ENCODE measurements at places on chromosomes 1 and 21. TPM values are rescaled to one million over a fixed set of nuclear protein-coding genes. Genes with fewer than 3 reads are reported as not detected.

DNA sequence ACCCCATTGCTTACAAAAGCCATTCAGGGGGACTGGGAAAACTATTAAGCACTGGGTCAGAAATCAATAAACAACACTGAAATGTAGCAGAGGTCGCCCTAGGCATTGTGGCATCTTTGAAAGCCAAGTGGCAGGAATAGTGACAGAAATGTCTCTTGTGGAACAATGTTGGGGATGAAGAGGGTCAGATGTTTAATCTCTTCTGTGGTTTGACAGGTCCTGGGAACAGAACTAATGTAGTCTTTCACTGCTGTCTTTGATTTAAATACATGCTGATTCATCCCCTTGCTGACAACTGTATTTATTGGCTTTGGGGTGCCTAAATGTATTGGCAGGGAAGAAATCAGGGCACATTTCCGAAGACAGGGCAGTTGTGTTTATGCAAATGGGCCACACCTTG lies 194.8 kb downstream of the ATG4C start:
- no peak for DNase-seq

GRCh38 chr1:6547301-6547700 lies 7.0 kb downstream of the NOL9 start:
- DNase-seq: no peak

DNA sequence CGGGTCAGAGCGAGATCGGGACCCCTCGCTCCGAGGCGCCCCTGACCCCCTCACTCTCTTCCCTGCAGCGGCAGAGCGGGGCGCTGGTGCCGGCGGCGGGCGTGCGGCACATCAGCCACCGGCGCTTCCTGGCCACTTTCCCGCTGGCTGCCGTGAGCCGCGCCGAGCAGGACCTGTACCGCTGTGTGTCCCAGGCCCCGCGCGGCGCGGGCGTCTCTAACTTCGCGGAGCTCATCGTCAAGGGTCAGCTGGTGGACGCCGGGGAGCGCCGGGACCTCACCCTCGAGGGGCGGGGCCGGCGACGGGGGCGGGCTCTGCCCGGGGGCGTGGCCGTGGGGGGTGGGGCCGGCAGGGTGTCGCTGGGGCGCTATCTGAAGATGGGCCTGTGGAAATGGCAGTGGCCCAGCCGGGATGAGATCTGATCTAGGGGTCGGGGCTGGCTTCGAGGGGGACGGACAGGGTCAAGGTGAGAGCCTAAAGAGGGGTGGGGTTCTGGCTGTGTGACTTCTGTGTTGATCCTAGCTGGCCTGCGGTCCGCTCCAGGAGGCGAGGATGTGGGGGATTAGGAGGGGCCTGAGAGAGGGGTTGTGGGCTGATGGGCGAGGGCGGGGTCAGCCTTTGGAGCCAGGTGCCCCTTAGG lies 23.6 kb downstream of the PTPRU start:
- peak; percentile 99 for DNase-seq

DNA sequence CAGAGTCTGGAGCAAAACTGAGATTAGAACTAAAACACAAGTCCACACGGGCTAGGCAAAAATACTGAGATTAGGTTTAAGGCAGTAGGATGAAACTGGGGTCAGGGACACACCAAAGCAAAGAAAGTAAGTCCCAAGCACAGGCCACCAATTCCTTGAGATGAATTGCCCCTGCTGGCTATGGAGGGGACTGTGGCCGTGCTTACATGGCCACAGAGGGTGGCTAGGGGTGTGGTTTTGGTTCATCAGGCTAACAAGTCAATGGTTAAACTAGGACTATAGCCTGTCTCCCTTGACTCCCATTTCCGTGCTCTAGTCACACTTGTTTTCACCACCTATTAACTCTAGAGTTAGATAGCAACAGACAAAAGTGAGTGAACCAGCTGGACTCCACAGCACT lies 394.8 kb downstream of the PBX1 start:
- DNase-seq: peak; percentile 36

DNA sequence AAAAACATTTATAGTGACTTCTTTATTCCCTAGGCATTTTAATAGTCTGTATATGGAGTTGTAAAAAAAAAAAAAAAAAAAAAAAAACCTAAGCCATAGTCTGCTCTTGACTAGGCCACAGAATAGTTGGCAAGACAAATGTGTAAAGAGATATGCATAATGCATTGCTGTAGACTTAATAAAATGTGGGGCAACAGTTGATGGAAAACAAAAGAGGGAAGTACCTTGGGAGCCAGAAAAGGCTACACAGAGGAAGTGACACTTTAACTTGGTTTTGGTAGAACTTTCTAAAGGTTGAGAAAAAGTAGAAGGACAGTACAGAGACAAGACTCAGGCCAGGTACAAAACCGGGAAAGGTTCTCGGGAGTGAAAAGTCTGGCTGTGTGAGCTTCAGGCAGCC lies 802.9 kb upstream of the ADAMTS5 start:
- DNase-seq: no peak

GRCh38 chr1:233672732-233673131 lies 58.8 kb downstream of the KCNK1 start:
- DNase-seq: no peak

GRCh38 chr1:192943522-192943921 lies 115.6 kb downstream of the UCHL5 start:
- no peak for DNase-seq

- DNase-seq: no peak
These were observed 7.3 kb downstream of the MIIP start for GRCh38 chr1:12026586-12026985.

- DNase-seq: no peak
These were observed 199.9 kb upstream of the FMN2 start for GRCh38 chr1:239891621-239892358.

DNA sequence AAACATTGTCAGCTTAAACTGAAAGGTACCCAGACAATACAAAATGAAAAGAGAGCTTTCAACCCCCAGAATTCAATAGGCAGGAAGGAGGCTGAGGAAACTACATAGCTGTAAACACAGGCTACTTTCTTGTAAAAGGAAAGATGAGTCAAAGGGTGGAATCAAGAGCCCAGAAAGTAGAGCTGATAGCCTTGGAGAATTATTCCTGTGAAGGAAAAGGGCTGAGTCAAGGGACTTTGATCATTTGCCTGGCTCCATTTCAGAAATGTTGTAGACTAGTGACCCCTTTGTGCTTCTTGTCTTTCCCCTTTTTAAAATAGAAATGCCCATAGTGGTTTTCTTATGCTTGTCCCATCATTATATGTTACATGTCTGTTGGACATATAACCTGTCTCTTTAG lies 597.6 kb downstream of the ADGRL2 start:
- no peak for DNase-seq

DNA sequence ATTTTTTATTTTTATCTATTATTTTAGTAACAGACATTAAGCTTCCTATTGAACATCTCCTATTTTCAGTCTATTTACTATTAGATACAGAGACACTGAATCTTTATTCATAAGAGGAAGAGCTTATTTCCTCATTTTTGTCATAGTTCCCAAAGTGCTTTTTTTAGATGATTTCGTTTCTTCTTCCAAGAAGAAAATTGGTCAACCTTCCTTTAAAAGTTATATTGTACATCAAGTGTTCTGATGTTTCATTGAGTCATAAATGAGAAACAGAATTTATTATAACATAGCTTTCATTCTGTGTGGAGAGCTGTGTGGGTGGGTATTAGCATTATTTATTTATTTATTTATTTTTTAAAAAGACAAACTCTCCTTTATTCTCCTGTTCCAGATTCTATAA lies 50.6 kb upstream of the BACH1 start:
- DNase-seq: no peak

- peak; percentile 84 for DNase-seq
These were observed 488 bp downstream of the FAM78B start for GRCh38 chr1:166166329-166166697.

DNA sequence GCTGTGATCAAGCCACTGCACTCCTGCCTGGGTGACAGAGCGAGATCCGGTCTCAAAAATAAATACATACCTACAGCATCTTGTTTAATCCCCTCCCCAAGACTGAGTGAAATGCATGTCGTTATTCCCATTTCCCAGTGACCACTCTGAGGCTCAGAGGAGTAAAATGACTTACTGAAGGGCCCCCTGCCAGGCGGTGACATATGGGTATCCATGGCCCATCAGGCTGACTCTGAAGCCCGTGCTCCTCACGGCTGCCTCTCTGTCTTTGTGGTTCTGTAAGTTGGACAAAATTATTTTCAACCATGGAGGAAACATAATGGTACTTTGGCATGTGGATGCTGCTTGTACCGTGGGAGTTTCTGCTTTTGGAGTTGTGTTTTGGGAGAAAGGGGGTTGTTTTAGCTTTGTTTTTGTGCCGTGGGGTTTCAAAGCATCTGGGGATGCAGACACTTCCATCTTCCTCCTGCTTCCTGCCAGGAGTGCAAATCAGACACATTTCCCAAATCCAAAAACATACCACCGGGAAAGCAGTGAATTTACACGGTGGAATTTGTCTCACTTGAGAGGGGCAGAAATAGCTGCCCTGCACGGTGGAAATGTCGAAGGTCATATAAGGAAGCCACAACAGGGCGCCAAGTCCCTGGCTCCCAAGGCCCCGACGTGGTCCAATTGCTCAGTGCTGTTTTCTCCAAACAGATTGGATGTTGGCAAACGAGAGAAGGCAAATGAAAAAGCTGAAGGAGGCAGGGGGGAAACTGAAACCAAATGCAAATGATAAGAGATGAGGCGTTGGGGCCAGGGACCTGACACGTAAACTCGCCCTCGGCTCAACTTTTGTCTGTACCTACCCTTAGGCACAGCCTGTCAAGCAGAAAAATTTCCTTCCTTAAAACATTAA lies 17.1 kb upstream of the PINK1 start:
- no peak for DNase-seq

DNA sequence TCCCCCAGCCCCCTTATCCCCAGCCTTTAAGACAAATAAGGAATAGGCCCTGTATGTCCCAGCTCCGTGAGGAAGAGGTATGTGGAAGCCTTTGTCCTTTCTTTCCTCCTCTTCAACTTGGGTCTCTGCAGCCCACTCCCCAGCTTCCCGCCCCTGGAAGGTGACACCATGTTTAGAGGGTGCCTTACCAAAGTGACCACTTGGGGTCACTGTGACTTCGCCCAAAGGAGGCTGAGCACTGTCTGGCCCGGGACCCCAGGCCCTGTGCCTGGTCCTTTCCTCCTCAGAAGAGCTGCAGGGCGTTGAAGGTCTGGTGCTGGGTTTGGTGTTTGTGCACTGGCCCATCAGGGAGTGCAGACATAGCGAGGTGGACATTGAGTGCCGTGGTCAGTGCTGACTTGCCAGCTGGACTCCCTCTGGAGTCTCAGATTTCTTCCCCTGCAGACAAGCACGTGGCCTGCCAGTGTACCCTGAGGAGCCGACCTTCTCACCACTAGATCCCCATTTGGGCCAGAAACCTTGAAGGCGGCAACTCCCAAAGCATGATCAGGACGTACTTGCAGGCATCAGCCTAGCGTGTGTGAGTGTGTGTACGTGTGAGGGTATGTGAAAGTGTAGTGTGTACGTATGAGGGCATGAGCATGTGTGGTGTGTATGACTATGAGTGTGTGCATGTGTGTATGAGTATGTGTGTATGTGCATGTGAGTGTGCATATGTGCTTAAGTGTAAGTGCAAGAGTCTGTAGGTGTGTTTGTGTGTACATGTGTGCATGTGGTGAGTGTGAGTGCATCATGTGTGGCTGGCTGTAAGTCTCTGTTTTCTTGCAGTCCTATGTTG lies 181.4 kb upstream of the KIAA0040 start:
- DNase-seq: peak; percentile 68

- no peak for DNase-seq
These were observed 34.4 kb downstream of the STX6 start for GRCh38 chr1:180988253-180988752.

- DNase-seq: no peak
These were observed 56.3 kb upstream of the FBXO28 start for GRCh38 chr1:224057461-224058199.

- peak; percentile 24 for DNase-seq
These were observed 87.0 kb downstream of the SYT14 start for GRCh38 chr1:210024996-210025395.

DNA sequence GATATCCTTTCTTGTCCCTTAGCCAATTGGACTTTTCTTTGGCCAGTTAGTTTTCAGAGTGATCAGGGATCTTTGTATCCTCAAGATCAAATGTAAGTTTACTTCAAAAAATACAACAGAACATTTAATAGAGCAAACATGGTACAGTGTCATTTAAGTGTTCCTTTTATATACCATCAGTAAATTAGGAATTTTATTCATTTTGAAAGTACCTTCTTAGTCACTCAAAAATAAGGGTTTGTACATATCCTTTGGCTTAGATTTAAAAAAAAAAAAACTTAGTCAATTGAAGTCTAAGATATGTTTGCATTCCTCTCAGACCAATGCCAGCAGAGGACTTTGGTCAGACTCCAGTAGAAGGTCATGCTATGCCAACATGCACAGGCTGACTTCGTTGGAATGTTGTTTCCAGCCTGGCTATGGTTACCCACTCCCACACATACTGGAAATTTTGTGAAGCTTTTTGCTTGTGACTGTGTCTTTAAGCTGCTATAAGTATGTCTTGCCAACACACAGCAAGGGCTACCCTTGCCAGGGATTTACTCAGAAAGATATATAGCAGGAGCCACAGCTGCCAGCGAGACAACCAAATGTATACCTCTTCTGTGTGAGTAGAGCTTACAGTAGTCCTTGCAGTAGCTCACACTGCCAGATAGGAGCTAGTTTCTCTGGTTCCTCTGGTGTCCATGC lies 81.5 kb upstream of the LRIF1 start:
- no peak for DNase-seq

DNA sequence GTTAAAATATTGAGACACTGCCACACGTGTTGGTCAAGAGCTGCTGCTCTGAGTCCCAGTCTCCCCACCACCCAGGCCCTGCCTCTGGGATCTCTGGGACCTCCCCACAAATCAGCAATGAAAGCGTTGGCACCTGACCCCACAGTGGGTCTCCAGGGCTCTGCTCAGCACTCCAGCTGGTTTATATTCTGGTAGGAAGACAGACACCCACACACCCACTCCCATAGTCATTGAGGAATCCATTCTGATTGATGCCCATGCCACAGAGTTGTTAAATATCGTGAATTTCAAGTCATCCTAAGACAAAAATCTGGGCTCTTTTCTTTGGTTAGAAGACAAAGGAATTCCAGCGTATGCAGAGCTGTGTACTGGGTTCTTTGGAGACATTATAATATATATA lies 91.6 kb downstream of the KIF26B start:
- DNase-seq: no peak

- DNase-seq: no peak
These were observed 149.1 kb downstream of the OLFM3 start for GRCh38 chr1:101847626-101848025.

GRCh38 chr1:71086331-71086730 lies 5.5 kb upstream of the ZRANB2 start:
- no peak for DNase-seq

Gene SPATA17
- 0.30 TPM for total RNA-seq

Gene CFHR3
- total RNA-seq: 3.0 TPM

Gene NR1I3
- not detected for total RNA-seq

Measured in H7 (cell line).